ENCODE measurements at places on chromosomes 3 and 15.

GRCh38 chr15:55873024-55873720 lies 120.2 kb downstream of the NEDD4 start:
- H3K4me3 ChIP-seq, result no peak overlapping the region
- no peaks in the 10 kb centered on the region for H3K36me3 ChIP-seq
- H3K27me3 ChIP-seq, result no peaks in the 10 kb centered on the region
- no peak overlapping the region for H3K27ac ChIP-seq
- no peak for DNase-seq
- H3K4me1 ChIP-seq, result no peaks in the 10 kb centered on the region

GRCh38 chr3:134083008-134083407 lies 53.3 kb upstream of the SLCO2A1 start:
- no peaks in the 10 kb centered on the region for H3K36me3 ChIP-seq
- no peaks in the 10 kb centered on the region for H3K4me1 ChIP-seq
- DNase-seq, result no peak
- H3K27ac ChIP-seq, result no peak overlapping the region
- H3K27me3 ChIP-seq, result no peaks in the 10 kb centered on the region

GRCh38 chr3:193902607-193903511 lies 233.1 kb upstream of the HES1 start:
- no peak overlapping the region for H3K27ac ChIP-seq
- no peak for DNase-seq
- no peaks in the 10 kb centered on the region for H3K36me3 ChIP-seq
- H3K4me1 ChIP-seq, result peaks cover 4% of the 10 kb centered on the region

DNA sequence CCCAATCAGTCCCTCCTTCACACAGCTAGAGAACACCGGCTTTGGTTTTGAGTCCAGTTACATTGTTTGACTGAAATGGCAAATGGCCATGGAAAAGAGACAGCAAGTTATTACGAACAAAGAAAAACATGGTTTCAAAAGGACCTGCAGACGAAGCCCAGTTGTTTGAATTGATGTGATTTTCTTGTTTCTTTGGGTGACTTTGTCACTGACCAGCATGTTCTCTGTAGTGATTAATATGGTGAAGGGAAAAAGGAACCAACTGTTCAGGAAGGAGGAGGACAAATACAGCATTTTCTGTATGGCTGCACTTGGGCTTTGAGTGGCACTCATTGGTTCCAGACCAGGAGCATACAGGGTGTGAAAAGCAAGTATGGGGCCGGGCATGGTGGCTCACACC lies 217.4 kb upstream of the TPM1 start:
- H3K4me3 ChIP-seq, result no peak overlapping the region
- H3K27ac ChIP-seq, result no peak overlapping the region
- H3K27me3 ChIP-seq, result no peaks in the 10 kb centered on the region
- H3K4me1 ChIP-seq, result no peaks in the 10 kb centered on the region
